ENCODE measurements at places on chromosomes 3 and 15. TPM values are rescaled to one million over a fixed set of nuclear protein-coding genes. Genes with fewer than 3 reads are reported as not detected.

The NAA50 gene
- 162 TPM for total RNA-seq

The DET1 gene
- 3.2 TPM for total RNA-seq

The SPINT1 gene
- 2.6 TPM for total RNA-seq

The PEX11A gene
- total RNA-seq: 6.6 TPM

The PPIB gene
- total RNA-seq: 379 TPM

The PLIN1 gene
- total RNA-seq: 46.0 TPM

The UBA5 gene
- 51.9 TPM for total RNA-seq

The ESYT3 gene
- under 0.01 TPM for total RNA-seq

The INKA1 gene
- total RNA-seq: 4.2 TPM

The TTC23 gene
- 9.9 TPM for total RNA-seq

The TMC3 gene
- not detected for total RNA-seq

The GP5 gene
- total RNA-seq: 0.17 TPM

The GOLGA8K gene
- 0.09 TPM for total RNA-seq

The ZNF620 gene
- total RNA-seq: 2.4 TPM

The CCK gene
- total RNA-seq: not detected

The CCR2 gene
- total RNA-seq: 3.3 TPM

The OCA2 gene
- 0.56 TPM for total RNA-seq

The CX3CR1 gene
- 0.33 TPM for total RNA-seq

The GOLGA6L4 gene
- 1.3 TPM for total RNA-seq

The SCAANT1 gene
- not detected for total RNA-seq

The SNX33 gene
- 10.8 TPM for total RNA-seq

The ANKRD34C gene
- total RNA-seq: not detected

The GPR62 gene
- total RNA-seq: 0.08 TPM

The UBAP1L gene
- 0.79 TPM for total RNA-seq

The EPHA3 gene
- total RNA-seq: 1.6 TPM

The DZIP1L gene
- 1.6 TPM for total RNA-seq

The SLC24A5 gene
- total RNA-seq: not detected

The FYTTD1 gene
- total RNA-seq: 22.7 TPM

The SAMD7 gene
- total RNA-seq: not detected

The TNFAIP8L3 gene
- 1.3 TPM for total RNA-seq

The FETUB gene
- 3.1 TPM for total RNA-seq

The KNG1 gene
- total RNA-seq: 605 TPM

The MYZAP gene
- total RNA-seq: 1.8 TPM

The XCR1 gene
- total RNA-seq: under 0.01 TPM

The TJP1 gene
- total RNA-seq: 40.4 TPM

The PAQR5 gene
- total RNA-seq: 1.1 TPM

The ACAN gene
- 0.05 TPM for total RNA-seq

The ANKRD63 gene
- total RNA-seq: not detected

The AHSG gene
- 965 TPM for total RNA-seq

The MOBP gene
- total RNA-seq: not detected
